ENCODE measurements at places on chromosomes 12 and 14. TPM values are rescaled to one million over a fixed set of nuclear protein-coding genes. Genes with fewer than 3 reads are reported as not detected.

KRT7 gene
- total RNA-seq = 16.1 TPM

GPR65 gene
- total RNA-seq = 0.28 TPM

ZC2HC1C gene
- total RNA-seq = 1.1 TPM

MSI1 gene
- not detected for total RNA-seq

LIN7A gene
- 12.7 TPM for total RNA-seq

PTPRR gene
- total RNA-seq = 0.09 TPM

KCNH5 gene
- total RNA-seq = 0.09 TPM

GLS2 gene
- not detected for total RNA-seq

C12orf56 gene
- total RNA-seq = 0.28 TPM

ATP6V1D gene
- 132 TPM for total RNA-seq

OR10P1 gene
- not detected for total RNA-seq

SPTB gene
- total RNA-seq = 0.14 TPM

RNF31 gene
- 25.0 TPM for total RNA-seq

FAIM2 gene
- 5.5 TPM for total RNA-seq

ESR2 gene
- total RNA-seq = under 0.01 TPM

B4GALNT1 gene
- 0.55 TPM for total RNA-seq

MYH6 gene
- not detected for total RNA-seq

RAN gene
- 460 TPM for total RNA-seq

MMP17 gene
- 11.7 TPM for total RNA-seq

EID3 gene
- total RNA-seq = 7.1 TPM
